ENCODE measurements at places on chromosomes 6 and 20.

DNA sequence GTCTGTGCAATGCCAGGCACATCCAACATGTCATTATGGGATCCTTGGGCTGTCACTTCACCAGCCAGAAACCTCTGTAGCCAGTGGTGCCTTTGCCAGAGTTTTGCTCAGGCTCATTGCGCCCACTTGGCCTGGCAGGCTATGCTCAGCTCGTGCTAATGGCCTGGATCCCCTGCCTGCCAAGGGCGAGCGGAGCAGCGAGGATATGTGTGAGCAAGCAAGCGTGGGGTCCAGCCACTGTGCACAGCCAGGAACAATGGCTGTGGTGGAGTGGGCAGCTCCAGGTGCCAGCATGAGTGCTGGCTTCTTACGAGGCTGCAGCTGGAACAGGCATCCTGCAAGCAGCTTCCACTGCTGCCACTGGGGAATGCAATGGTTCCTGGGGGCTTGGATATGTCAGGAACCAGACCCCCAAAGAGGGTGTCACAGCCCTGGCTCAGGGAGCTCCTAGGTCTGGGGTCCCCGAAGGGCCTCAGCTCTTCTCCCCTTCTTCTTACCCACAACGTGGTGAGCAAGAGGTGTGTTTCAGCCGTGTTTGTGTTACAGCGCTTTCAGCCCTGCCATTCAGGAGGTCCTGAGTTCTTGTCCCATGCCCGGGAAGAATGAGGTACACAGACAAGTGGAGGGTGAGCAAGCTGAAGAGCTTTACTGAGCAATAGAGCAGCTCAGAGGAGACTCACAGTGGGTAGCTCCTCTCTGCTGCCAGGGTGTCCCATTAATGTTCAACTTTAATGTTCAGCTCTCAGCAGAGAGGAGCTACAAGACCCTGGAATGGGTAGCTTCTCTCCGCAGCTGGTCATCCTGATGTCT lies 22.3 kb upstream of the TOP1 start:
- DNase-seq, result no peak

DNA sequence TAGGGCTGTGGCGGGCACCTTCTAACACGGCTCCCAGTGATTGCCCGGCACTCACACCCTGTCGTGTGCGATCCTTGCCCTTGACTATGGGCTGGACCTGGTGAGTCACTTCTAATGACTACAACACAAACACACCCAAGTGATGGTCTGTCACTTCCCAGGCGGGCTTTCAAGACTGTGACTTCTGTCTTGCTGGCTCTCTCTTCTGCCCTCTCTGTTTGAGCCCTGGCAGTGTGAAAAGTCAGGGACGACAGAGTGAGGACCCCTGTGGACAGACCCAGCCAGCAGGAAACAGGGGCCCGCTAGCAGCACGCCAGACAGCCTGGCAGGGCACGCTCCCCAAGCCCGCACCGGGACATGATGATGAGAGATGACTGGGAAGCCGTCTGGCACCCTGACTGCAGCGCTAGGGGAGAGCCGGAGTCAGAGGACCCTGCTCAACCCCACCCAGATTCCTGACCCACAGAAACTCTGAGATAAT lies 43.0 kb downstream of the KIF16B start:
- no peak for DNase-seq

- DNase-seq, result no peak
Observed at GRCh38 chr6:3398755-3399696, 57.8 kb downstream of the SLC22A23 start.

- no peak for DNase-seq
Observed at GRCh38 chr20:665276-665675, 10.3 kb downstream of the SCRT2 start.

- DNase-seq, result no peak
Observed at GRCh38 chr6:90384720-90385119, 88.1 kb upstream of the BACH2 start.

GRCh38 chr6:21870076-21870730 lies 276.7 kb downstream of the SOX4 start:
- no peak for DNase-seq

DNA sequence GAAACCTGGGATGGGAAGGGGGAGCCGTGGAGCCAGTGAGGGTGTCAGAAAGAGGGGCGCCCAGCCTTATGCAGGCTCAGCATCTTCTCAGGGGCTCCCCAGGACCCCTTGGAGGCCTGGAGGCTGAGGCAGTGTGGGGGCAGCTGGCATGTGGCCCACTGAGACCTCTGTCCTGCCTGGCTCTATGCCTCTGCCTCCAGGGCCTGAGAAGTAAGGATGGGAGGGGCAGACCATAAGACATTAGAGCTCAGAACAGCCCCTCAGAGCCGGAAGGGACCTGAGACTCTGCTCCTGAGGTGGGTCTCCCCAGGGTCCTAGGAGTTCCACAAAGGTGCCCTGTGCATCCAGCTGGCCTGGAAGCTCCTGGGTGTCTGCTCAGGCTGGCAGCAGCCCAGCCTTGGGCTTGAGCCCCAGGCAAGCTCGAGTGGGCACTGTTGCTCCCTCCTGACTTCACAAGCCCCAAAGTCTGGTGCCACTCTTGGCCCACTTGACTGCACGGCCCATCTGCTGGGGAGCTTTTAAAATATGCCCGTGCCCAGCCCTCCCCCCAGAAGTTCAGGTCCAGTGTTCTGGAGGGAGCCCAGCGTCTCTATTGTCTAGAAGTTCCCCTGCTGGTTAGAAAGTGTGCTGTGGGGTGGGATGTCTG lies 126.8 kb downstream of the GRM4 start:
- no peak for DNase-seq
